Tongue (tissue), 3 donors: ENCODE measurements at places on chromosomes 7 and 10.

DNA sequence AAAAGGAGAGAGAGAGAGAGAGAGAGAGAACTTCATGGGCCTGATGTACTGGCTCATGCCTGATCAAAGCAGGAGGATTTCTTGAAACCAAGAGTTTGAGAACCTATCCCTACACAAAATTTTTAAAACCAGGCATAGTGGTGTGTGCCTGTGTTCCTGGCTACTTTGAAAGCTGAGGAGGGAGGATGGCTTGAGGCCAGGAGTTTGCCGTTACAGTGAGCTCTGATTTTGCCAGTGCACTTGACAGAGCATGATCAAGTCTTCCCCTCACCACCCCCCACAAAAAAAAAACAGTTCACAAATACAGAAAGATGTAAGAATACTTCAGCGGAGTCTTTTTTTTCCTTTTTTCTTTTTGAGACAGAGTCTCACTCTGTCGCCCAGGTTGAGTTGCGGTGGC, 52.1 kb upstream of the CCAR1 start:
- no peak for DNase-seq

DNA sequence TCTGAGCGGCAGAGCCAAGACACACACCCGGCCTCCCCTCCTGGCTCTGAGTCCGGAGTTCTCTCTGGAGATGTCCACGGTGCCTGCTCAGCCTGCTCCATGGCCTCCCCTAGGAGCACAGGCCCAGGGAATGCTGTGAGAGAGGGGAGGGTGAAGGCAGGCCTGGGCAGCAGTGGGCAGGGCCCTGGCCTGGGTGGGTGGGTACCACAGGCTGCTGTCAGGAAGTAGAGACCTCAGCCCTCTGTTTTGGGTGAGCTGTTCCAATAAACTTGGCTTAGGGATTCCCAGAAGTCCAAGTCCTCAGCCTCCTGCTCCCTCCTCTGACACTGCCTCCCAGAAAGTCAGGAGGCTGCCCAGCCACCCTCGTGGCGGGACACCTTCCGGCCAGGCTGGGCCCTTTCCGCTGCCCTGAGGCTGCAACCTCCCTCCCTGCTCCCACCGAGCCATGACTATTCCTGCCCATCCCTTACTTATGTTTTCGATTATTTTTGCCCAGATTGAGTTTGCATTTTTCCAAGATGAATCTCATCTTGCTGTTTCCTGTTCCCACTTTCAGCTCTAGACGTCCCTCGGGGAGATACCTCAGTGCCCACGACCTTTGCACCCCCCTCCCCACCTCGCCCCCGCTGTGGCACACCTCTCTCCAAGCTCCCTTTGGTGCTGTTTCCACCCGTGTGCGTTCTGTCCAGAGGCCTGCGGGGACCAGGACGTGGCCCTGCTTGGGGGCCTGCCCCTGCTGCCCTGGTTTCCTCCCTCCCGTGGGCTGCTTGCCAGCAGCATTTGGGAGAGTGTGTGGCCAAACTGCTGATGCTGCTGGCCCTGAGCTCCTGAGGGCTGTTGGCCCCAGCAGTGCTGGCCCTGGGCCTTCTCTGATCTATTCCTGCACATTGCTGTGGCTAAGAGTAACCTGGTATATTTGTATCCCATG, 5.8 kb upstream of the POLM start:
- no peak for DNase-seq

GRCh38 chr7:55965100-55965470, 700 bp downstream of the NIPSNAP2 start:
- no peak for DNase-seq

DNA sequence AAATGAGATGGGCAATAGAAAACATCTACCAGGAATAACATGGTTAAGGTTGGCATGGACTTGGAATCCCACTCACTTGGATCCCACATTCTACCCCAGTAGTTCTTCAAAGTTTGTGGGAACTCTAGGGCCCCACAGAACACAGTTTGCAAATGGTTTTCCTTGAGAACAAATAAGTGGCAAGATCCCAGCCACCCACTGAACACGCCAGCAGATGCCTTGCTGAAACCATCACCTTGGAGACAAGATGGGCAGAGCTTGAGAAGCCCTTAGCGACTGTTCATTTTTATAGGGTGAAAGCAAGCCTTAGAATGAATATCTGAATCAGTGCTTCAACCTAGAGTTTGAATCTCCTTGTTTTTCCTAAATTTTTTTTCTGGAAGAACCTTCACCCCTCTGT, 349.1 kb downstream of the RPS24 start:
- no peak for DNase-seq

- no peak for DNase-seq
Measured at GRCh38 chr7:134697205-134697886, 50.7 kb downstream of the BPGM start.

DNA sequence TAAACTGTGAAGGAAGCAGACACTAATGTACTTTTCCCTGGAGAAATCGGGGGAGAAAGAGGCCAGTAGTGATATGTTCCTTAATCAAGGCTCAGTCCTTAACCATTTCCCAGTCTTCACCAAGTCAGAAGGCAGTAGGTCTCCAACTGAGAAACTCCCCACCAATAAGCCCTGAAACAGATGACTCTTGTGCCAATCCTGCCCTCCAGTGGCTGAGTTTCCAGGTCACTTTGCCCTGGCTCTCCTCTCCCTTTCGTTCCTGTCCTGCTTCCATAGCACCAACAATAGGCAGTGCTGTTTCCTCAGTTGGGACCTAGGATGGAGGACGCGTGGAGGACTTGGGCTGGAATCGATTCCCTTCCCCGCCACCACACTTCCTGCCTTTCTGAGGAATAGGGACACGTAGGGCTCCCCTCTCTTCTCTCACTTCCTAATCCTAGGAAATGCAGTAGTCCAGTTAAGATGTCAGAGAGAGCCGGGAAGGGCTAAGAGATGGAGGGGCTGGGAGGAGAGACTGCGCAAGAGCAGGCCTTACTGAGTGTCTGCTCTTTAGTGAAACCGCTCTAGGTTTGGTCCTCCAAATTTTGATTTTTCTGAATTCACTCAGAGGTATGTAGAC, 23.4 kb downstream of the ATOH7 start:
- DNase-seq, result peak; percentile 61

DNA sequence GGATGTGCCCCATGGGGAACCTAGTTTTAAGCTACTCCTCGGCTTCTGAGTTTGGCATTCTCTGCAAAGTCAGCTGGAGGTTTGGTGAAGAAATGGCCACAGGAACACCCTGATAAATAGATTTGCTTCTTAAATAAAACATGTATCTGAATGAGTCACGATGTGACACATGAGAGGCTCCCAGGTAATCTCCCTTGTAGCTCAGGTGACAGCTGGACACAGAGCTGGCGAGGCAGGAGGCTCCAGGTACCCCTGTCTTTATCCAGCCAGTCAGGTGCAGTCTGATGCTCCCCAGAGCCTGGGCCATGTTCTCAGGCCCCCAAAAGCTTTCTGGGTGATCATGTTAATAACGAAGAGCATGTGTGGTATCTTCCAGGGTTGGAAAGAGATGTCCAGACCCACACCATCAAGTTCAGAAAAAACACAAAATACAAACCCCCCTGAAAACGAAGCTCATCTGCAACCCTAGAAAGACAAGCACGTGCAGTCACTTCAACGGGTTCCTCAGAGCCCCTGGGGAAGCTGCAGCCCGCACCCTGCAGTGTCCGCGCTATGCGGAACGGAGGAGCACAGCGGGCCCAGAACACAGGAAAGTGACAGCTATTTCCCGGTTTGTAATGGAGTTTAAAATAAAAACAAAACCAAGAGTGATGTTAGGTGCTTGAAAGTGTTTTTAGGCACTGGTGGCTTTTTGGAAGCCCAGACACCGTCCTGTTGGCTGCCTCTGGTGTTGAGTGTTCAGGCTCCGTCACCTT, 69.4 kb downstream of the ZRANB1 start:
- DNase-seq, result no peak

GRCh38 chr7:127751062-127751461, 99.1 kb downstream of the SND1 start:
- peak; percentile 56 for DNase-seq

GRCh38 chr10:50566150-50566549, 57.6 kb downstream of the SGMS1 start:
- no peak for DNase-seq

DNA sequence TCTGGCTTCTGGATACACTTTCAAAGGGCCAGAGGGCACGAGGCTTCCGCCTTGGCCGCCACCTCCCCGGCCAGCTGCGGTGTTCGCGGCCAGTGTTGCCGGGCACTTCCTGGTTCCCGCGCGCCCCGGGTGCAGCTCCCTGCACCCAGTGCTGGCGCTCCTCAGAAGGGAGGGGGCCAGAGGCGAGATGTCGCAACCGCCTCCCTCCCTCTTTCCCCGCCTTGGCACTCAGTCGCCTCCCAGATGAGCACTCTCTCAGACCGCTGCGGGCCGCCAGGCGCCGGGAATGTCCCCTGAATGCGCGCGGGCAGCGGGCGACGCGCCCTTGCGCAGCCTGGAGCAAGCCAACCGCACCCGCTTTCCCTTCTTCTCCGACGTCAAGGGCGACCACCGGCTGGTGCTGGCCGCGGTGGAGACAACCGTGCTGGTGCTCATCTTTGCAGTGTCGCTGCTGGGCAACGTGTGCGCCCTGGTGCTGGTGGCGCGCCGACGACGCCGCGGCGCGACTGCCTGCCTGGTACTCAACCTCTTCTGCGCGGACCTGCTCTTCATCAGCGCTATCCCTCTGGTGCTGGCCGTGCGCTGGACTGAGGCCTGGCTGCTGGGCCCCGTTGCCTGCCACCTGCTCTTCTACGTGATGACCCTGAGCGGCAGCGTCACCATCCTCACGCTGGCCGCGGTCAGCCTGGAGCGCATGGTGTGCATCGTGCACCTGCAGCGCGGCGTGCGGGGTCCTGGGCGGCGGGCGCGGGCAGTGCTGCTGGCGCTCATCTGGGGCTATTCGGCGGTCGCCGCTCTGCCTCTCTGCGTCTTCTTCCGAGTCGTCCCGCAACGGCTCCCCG, at the start of gene FFAR4:
Gene FFAR4, plus strand, starts transcription at position 231 of the 842 bp plus-strand sequence. Its CDS starts 56 bp downstream, at position 287.
- no peak for DNase-seq

GRCh38 chr10:91758303-91759146, 39.7 kb upstream of the TNKS2 start:
- peak; percentile 71 for DNase-seq

DNA sequence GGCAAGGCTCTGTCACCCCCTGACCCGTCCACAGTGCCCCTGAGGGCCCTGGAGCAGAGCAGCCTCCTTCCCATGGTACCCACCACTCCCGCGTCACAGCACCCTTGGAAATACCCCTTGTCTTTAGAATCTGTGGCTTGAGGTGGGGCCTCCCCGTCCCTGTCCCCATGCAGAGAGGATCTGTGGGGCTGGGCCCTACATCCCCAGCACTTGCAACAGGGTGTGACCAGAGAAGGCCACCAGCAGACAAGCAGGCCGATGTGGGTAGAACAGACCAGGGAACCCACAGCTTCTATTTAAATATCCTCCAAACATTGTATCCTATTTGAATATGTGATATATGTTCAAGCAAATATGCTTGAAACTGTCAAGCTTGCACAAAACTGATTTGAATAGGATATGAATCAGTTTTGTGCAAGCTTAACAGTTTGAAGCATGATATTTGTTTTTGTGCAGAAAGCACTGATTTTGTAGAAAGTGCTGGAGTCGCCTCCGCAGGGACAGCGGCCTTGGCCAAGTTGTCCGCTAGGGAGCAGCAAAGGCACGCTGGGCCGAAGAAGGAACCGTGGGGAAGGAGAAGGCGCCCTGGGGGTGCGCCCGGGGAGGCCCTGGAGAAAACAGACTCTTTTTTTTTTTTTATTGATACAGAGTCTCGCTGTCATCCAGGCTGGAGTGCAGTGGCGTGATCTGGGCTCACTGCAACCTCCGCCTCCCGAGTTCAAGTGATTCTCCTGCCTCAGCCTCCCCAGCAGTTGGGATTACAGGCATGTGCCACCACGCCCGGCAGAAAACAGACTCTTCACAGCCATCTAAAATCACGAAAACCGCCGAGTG, 2.2 kb downstream of the CFAP46 start:
- peak; percentile 68 for DNase-seq

- DNase-seq, result no peak
Measured at GRCh38 chr10:73584737-73585136, 6.4 kb downstream of the USP54 start.

GRCh38 chr10:7933262-7933661, 115.0 kb downstream of the TAF3 start:
- no peak for DNase-seq

DNA sequence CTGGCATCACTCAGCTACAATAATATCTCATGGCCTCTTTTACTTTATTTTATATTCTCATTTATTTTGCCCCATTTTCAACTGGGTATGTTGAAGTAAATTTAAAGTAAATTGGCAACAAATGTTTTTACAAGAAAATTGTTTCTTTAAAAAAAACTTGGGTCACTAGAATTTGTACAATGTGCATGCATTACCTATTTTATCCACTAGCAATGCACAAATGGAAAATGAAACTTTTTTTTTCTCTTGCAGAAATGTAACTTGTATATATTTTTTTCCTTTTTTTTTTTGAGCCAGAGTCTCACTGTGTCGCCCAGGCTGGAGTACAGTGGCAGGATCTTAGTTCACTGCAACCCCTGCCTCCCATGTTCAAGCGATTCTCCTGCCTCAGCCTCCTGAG, 10.3 kb upstream of the H2AZ2 start:
- DNase-seq, result no peak

DNA sequence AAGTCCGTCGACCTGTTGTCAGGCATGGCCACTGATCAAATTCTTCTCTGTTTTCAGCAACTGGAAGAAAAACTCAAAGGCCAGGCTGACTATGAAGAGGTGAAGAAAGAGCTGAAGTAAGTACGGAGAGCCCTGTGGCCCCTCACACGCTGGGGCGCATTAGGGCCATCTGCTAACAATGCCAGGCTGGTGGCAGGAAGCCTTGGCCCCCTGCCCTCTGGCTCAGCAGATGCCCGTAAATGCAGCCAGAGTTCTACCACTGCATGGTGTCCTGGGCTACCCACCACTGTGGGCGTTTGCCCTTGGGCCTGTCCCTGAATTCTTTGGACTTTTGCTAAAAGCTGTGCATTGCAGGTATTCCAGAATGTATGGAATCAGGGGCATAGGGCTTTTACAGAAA, 96.9 kb upstream of the SH2B2 start:
- no peak for DNase-seq

- no peak for DNase-seq
Measured at GRCh38 chr10:109982123-109982522, 25.7 kb upstream of the ADD3 start.

GRCh38 chr7:23133797-23134196, 28.2 kb downstream of the KLHL7 start:
- DNase-seq, result no peak
